ENCODE measurements at places on chromosomes 5 and 9.

DNA sequence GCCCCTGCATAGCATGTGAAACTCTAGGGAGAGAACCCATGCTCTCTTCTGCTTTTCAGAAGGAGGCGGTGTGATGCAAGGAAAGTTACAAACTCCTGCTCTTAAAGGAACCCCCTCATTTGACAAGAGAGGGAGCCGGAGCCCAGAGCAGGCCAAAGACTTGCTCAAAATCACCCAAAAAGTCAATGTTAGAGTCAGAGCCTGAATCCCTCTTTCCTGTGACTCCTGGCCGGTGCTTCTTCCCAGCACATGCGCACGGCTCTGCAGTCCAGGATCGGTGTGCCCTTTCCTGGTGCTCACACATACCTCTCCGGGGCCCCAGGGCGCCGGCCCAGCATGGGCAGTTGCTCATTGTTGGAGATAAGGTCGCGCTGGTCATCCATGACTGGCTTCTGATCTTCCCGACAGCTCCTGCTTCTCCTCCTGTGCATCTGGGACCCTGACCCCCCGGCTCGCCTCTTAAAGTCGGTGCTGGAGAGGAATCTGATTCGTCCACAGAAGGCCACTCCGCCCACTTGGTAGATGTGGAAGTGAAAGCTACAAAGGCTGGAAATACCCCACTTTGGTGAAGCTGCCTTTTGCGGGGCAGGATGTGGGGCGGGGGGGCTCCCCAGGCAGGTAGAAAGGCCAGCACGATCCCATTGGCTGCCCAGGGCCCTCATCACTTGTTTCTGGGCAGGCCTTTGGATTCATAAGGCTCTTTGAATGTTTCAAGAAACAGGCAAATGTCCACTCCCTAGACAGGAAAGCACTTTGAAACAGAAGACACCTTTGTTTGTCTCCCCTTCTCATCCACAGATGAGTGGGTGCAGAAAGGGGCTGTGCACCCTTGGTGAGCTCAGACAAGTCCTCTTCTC lies at the start of gene CD74:
CD74 (minus strand) TSS at position 592 of the 857 bp plus-strand sequence; CDS start at position 431, 161 bp downstream.
- H3K4me1 ChIP-seq: peaks cover 26% of the 10 kb centered on the region
- H3K36me3 ChIP-seq: no peaks in the 10 kb centered on the region
- no peak within 1 kb of the TSS for H3K27ac ChIP-seq
- H3K27me3 ChIP-seq: no peaks in the 10 kb centered on the region
- no peak for DNase-seq

DNA sequence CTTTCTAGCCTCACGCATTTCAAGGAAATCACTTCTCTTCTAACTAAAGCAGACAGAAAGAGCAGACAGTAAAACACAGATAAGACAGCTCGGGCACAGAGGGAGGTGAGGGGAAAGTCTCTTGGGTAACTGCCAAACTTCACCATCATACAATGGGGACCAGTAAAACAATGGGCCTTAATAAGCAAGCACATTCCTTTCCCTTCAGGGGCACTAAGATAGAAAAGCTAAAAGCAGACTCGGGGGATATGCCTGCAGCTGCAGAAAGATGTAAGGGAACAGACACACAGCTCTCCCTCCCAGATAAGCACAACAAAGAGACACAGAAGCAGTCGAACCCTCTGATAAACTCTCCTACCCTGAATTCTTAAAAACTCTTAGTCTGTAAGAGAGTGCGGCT lies 15.6 kb upstream of the CKS2 start:
- H3K4me1 ChIP-seq: peaks cover 19% of the 10 kb centered on the region
- no peaks in the 10 kb centered on the region for H3K27me3 ChIP-seq
- DNase-seq: no peak
- no peak overlapping the region for H3K27ac ChIP-seq
- H3K4me3 ChIP-seq: no peak overlapping the region

- no peaks in the 10 kb centered on the region for H3K36me3 ChIP-seq
- no peaks in the 10 kb centered on the region for H3K27me3 ChIP-seq
- DNase-seq: no peak
- H3K4me3 ChIP-seq: no peak overlapping the region
Observed at GRCh38 chr5:61087921-61088320, 74.3 kb downstream of the SMIM15 start.

DNA sequence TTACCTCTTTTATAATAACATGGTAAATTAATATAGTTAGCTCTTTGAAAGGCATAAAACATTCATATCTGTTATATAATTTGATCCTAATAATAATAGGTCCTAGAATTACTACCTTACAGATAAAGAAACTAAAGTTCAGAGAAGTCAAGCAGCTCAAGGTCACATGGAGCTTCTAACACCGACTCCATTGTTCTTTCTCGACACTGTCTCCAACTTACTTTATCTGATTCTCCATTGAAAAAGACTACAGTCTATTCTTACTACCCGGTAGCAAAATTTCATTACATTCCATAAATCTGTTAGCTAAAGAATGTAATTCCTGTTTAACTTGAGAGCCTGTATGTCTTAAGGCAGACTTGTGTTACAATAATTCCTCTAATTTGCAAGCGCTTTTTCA lies 96.3 kb upstream of the TMEM161B start:
- H3K36me3 ChIP-seq: no peaks in the 10 kb centered on the region
- no peak overlapping the region for H3K4me3 ChIP-seq
- no peak overlapping the region for H3K27ac ChIP-seq
- H3K4me1 ChIP-seq: no peaks in the 10 kb centered on the region
- DNase-seq: no peak
